Esophagus muscularis mucosa (tissue), 4 donors: ENCODE measurements at places on chromosomes 5 and 9.

- DNase-seq: no peak
These were observed 1237.3 kb upstream of the C9orf72 start for GRCh38 chr9:28810388-28811075.

DNA sequence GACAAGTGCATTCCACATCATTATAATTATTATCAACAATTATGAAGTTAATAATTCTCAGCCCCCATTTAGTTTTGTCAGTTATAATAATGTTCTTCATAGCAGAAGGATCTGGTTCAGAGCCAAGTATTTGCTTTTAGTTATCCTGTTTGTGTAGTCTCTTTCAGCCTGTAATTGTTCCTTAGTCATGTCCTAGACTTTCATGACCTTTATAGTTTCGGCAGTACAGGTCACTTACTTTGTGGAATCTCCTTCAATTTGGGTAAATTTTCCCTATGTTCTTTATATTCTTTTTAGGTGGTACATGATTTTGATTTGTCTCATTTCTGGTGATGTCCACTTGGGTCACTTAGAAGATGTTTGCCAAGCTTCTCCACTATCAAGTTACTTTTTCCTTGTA lies 34.3 kb downstream of the UBE2R2 start:
- no peak for DNase-seq

GRCh38 chr5:181207214-181207959 lies 2.4 kb upstream of the TRIM7 start:
- DNase-seq: no peak

- DNase-seq: no peak
These were observed 41.8 kb downstream of the CAST start for GRCh38 chr5:96703995-96704394.

DNA sequence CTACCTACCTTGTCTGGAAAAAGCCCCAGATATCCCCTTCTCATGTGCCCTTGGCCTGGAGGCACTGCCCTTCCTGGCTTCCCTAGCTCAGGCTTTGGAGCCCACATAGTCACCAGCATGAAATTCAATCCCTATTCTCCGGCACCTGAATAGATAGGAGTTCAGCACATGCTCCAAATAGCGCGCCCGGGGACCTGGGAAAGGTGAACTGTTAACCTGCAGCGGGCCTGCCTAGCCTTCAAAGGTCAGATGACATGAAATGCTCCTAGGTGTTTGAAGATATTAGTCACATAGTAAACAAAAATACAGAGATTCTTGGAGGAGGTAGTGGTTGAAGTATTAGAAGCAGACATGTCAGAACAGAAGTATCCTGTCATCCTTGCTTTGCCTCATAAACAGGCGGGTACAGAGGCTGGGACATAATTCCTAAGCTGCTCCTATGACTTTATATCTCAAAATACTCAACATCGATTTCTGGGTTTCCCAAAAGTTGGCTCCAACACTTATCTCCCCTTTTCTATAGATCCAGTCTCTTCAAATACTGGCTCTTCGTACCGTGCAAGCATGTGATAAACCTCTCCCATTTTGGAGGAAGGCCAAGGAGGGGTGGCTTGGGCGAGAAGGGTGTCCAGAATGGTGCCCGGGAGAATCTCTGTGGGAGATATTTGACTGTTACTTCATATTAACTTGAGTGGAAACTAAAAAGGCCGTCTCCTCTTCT lies 88.0 kb upstream of the ANKH start:
- no peak for DNase-seq
